ENCODE measurements at places on chromosomes 1 and 21.

GRCh38 chr1:94920061-94920460 lies 6.8 kb downstream of the CNN3 start:
- no peak for DNase-seq

- no peak for DNase-seq
Observed at GRCh38 chr1:236084386-236084730, 19.5 kb upstream of the NID1 start.

GRCh38 chr21:44458971-44459711 lies 3.8 kb downstream of the LRRC3 start:
- DNase-seq = no peak

GRCh38 chr1:202701200-202701599 lies 9.1 kb downstream of the SYT2 start:
- DNase-seq = no peak

- DNase-seq = no peak
Observed at GRCh38 chr1:5554111-5554510, 438.1 kb downstream of the NPHP4 start.

DNA sequence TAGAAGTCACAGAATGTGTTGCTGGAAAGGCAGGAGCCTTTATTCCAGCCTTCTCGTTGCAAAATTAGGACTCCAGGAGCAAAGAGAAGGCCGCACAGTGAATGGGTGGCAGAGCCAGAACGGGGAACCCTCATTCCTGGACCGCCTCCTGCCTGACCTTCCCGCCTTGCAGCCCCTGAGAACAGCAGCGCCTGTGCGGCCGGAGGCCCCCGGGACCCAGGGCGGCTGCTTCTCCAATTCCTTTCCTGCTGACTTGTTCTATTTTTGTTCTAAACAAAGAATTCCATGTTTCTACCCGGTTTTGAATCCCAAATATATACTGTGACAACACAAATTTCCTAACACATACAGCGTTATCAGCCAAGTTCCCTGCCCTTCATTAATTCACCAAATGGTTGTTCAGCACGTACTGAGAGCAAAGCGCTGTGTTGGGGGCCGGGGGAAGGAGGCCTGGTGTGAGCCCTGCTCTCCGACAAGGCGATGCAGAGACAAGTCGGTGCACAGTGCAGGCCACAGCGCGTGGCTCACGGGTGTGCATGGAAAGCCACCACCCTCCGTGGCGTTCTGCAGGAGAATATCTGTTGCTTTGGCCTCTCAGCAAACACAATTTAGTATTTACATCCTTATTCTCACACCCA lies 31.9 kb upstream of the COL6A2 start:
- no peak for DNase-seq

- DNase-seq = no peak
Observed at GRCh38 chr21:29168891-29169315, 38.5 kb downstream of the MAP3K7CL start.

- no peak for DNase-seq
Observed at GRCh38 chr1:224245188-224245587, 62.1 kb downstream of the DEGS1 start.

DNA sequence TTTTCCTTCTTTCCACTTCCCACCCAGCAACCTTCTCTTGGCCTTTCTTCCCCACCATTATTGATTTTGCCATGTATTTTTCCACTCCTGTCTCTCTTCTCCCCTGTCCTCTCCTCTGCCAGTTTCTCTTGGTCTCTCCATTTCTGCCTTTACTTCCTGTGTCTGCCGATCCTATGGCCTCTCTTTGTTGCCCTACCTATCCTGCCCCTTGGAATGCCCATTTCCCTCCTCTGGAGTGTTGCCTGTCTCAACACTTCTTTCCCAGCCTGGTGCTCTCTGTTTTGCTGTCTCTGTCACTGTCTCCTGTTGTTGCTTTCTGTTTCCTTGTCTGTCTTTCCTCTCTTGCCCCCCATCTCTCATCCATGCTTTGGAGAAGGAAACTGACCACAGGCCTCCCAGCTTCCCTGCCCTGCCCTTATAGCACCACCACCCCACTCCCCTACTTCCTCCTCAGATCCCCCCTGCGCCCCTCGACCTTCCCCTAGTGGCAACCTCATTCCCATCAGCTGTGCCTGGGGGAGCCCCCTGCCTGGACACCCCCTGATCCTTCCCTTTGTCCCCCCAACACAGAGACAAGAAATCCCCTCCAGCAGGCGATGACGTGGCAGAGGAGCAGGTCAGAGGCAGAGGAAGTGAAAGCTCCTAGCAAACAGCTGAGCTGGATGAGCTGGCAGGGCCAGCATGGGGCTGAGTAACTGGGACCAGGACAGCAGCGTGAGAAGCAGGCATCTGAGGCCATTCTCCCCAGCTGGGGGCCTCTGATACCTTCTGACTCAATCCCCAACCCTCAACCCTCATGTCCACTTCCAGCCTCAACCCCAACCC lies 6.6 kb upstream of the ETV3L start:
- no peak for DNase-seq

DNA sequence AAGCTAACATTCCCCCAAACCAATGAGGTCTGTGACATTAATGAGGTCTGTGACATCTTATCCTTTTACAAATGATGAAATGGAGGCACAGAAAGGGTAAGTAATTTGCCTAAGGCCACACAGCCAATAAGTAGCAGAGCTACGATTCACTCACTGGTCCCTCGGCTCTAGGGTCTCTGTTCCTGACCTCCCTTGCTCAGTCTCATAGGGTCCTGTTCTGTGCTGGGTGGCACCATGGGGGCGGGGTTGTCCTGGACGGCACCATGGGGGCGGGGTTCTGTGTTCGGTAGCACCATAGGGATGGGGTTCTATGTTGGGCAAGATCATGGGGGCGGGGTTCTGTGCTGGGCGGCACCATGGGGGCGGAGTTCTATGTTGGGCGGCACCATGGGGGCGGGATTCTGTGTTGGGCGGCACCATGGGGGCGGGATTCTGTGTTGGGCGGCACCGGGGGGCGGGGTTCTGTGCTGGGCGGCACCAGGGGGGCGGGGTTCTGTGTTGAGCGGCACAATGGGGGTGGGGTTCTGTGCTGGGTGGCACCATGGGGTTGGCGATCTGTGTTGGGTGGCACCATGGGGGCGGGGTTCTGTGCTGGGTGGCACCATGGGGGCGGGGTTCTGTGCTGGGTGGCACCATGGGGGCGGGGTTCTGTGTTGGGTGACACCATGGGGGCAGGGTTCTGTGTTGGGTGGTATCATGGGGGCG lies 55.6 kb downstream of the CLSTN1 start:
- DNase-seq = no peak

DNA sequence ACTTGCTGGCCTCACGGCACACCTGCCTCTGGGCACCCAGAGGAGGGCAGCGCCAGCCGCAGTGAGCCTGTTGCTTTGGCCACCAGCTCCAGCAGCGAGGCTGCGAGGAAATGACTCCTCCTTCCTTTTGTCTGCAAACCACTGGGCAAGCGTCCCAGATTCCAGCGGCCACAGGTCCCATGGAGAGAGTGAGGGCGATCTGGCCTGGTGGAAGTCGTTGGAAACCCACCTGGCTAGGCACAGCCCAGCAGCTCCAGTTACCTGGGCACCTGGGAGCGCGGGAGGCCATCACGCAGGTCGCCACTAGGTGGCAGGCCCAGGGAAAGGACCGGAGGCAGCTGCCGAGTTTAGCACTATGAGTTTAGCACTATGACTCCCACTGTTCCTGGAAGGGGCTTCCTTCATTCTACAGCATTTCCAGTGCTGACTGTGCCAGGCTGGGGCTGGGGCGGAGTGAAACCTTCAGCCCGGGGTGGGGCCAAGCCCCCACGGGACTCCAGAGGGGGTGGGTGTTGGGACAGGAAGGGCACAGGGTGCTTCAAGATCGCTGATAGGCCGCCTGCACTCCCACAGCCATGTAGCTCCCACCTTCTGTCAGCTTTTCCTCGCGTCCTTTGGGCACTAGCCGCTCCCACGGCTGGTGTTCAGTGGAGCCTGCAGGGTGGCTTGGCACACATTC lies 1.1 kb upstream of the ESPN start:
- DNase-seq = peak; percentile 64

DNA sequence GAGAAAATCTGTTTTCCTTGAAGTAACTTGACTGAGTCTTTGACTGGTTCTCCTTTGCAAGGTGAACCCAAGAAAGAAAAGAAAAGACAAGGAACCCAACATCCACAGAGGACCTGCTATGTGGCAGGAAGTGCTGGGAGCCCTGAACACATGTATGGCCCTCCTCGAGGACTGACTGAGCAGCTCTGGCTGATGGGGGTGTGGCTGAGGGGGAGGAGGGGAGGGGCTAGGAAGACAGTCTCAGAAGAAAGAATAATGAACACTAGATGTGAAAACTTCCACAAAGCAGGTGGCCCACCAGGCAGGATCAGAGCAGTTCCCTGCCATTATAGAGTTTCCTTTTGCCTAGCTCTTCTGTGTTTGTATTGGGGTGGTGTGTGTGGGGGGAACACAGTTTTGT lies 26.1 kb downstream of the NENF start:
- DNase-seq = no peak

DNA sequence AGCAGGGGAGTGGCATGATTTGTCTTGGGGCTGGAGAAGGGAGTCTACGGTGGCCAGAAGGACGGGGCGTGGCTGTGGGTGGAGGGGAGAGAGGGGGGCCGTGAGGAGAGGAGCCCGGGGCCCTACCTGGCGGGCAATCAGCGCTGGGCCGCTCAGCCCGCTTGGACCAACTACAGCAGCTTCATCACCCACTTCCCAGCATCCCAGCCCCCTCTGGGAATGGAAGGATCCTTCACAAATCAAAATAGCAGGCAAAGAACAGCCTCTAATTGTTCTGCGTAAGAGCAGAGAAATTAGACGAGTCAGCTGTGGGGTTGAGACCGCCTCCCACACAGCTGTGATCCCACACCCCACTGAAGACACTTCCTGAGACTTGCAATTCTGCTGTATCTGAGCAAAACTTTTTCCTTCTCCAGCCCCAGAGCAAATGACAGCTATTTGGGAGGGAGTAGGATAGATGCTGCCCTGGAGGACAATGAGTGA lies 43.5 kb downstream of the OPRD1 start:
- no peak for DNase-seq

DNA sequence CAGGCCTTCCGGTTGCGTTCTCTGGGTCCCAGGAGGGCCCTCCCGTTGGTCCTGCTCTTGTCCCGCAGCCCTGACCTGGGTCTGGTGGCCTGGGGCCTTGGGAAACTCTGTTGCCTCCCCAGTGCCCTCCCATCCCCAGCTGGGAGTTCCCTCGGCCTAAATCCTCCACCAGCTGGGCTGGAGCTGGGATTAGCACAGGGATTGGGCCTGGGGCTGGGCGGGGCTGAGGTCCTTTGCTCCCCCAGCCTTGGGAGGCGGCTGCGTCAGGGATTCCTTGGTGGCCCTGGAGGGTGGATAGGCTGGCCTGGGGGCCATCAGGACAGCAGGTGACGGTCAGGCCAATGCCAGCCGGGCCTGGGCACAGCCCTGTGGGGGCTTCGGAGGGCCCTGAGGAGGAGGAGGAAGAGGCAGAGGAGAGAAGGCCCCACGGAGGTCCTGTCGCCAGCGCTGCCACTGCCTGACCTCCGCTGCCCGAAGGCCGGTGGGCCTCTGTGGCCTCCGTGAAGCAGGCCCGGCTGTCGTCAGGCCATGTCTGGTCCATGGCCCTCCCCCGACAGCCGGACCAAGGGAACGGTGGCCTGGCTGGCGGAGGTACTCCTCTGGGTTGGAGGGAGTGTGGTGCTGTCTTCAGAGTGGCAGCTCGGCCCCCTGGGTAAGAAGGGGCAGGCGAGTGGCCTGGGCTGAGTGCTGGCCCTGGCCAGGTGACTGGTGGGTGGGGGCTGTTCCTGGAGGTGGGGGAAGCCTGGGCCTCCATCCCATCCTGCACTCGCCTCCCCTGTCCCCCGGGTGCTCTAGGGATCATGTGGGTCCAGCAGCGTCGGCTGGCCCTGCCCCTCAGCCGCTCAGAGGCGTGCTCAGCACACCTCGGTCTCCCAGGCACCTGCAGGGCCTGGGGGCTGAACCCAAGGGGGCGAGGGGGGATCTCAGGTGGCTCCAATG lies at the start of gene PLCH2:
TSS of gene PLCH2 (plus strand) at position 229 of the 939 bp plus-strand sequence. CDS start at position 529, 300 bp downstream.
- no peak for DNase-seq

DNA sequence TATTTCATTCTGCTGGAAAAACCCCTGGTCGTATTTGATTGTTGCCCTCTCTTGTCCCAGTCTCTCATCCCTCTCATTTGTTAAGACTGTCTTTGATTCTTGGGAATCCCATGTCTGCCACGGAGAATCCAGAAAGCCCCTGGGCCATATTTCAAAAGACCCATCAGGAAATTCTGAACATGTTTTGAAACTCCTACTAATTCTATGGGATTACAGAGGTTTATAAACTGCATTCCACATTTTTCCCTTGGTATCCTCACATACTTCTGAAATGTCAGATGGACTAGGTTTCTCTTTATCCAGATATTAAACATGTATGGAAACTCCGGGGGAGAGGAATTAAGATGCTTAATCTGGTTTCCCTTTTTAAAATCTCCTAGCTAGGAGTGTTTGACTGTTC lies 80.0 kb downstream of the HUNK start:
- no peak for DNase-seq

DNA sequence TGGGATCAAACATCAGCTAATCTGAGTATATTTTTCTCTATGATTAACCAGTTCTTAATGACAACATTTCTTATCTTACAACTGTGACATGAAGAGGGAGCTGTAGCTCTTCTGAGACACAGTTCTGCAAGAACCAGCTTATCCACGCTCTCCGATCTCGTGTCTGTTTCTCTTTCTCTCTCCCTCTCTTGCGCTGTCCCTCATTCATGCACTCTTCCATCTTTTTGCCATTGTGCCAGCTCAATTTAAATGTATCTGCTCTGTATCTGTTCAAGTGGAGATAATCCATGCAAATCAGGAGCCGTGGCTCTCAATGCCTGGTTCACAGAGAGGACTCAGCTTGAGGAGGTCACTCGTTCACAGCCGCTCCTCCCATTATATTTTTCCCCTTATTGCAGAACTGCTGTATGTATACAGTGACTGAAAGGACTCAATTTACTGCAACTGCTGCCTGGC lies 494.7 kb upstream of the ADGRL2 start:
- DNase-seq = no peak

GRCh38 chr21:24693779-24694178 lies 913.5 kb downstream of the MRPL39 start:
- no peak for DNase-seq

- DNase-seq = no peak
Observed at GRCh38 chr1:34785875-34786470, 5.0 kb downstream of the GJB3 start.

GRCh38 chr21:41008974-41009373 lies 159.0 kb upstream of the BACE2 start:
- DNase-seq = no peak

DNA sequence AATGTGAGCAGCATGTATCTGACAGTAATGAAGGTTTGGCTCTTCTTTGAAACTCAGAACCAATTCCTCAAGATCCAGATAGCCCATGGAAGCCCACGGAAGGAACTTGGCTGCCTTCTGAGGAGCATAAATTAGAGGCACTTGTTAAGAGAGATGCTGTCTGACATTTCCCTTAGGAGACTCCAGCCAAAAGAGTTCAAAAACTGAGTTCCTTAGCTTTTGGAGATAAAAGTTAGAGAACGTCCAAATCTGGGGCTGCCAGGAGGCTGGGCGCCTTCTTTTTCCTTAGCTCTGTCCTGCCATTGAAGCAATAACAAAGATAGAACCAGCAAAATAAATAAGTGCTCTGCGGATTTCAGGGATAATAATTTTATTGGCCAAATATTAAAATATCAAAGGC lies 439.6 kb upstream of the USP24 start:
- DNase-seq = no peak

- no peak for DNase-seq
Observed at GRCh38 chr1:151455966-151456365, 3.3 kb downstream of the POGZ start.
